EH (cell line): ENCODE measurements at places on chromosomes 13 and 19.
A peak's percentile ranks its signal among the peaks of the same experiment; 100 is the strongest.

DNA sequence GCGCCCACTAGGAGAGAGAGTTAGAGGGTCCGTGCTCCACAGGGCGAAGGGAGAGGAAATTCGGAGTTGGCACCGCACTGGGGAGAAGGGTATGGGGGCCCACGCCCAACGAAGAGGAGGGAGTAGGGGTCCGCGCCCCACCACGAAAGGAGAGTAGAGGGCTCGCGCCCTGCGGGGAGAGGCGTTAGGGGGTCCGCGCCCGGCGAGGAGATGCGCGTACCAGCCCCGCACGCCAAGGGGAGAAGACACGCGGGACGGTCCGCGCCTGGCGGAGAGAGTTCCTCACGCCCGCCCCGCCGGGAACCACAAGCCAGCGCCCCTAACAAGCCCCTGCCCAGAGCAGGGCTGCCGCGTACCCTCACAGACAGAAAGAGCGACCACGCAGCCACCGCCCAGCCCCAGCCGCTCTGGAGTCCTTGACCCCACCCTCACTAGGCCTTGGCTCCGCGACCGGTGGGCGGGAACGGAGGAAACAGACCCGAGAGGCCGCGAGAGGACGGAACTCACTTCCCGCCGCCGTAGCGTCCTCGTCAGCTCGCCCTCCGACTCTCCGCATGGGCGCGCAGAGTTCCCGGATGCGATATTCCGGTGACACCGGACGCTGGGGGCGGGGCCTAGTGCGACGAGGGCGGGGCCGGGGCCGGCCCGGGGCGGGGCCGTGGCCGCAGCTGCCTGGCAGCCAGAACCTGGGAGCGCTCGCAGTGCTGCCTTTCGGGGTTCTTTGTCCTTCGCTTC, 20.0 kb upstream of the ZSCAN18 start:
- DNase-seq, result no peak

DNA sequence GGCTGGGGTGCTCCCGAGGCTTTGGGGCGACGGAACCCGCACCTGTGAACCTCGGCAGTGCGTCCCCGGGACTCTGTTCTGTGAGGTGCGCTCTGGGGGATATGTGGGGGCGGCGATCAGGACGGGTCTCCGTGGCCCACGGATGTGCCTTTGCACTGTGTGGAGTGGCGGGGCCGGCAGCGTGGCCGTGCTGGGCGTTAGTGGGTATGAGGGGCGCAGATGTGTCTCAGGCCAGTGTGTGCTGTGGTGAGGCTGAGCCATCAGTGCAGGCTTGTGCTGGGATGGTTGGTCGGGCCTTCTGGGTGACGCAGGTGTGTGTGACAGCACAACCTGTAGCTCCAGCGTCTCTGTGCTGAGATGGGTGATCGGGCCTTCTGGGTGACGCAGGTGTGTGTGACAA, 16.9 kb downstream of the ZNF331 start:
- no peak for DNase-seq

DNA sequence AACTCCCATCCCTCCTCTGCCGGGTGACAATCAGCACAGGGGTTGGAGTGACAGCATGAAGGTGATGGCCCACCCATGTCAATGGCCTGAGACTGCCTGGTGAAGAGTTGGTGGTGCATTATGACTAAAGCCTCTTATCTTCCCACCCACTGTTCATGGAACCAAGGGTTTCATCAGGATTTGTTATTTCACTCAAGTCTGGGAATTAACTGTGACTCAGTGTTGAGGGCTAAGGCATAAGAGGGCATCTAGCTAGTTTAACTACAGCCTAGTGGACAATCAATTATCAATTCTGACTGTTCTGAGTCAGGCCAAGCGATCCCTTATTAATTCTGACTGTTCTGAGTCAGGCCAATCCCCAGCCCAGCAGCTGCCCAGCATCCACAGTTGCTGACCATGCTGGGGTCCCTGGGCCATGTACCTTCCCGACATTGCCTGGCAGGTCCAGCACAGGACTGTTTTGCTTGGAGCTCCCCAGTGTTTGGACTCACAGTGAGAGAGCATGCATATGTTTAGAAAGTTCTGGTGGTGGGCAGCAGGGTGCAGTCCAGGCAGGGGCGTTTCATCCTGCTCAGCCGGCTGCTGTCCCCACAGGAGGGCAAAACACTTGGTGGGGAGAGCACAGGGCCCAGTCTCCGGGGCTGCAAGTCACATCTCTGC, 65.5 kb downstream of the RASL11A start:
- DNase-seq, result peak; percentile 17

GRCh38 chr19:33618884-33619283, 2.9 kb upstream of the CHST8 start:
- DNase-seq, result no peak

GRCh38 chr19:11092181-11092538, 2.9 kb downstream of the LDLR start:
- DNase-seq, result peak; percentile 61

- DNase-seq, result peak; percentile 82
Measured at GRCh38 chr13:36706755-36707154, 32.9 kb downstream of the SERTM1 start.

DNA sequence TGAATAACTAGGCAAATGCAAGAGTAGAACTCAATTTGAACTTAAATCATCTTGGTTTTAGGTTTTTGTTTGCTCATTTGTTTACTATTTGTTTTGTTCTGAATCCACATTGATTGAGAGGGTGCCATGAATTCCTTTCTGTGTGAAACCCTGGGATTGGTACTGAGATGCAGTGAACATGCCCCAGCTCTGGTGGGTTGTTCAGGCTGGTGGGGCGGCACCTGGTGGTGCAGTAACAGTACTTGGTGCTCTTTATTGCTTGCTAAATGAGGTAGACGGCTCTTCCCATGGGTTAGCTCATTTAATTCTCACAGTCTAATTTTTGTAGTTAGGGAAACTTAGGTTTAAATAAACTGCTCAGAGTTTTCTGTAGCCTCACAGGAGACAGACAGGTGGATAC, 48.4 kb downstream of the WASF3 start:
- no peak for DNase-seq

DNA sequence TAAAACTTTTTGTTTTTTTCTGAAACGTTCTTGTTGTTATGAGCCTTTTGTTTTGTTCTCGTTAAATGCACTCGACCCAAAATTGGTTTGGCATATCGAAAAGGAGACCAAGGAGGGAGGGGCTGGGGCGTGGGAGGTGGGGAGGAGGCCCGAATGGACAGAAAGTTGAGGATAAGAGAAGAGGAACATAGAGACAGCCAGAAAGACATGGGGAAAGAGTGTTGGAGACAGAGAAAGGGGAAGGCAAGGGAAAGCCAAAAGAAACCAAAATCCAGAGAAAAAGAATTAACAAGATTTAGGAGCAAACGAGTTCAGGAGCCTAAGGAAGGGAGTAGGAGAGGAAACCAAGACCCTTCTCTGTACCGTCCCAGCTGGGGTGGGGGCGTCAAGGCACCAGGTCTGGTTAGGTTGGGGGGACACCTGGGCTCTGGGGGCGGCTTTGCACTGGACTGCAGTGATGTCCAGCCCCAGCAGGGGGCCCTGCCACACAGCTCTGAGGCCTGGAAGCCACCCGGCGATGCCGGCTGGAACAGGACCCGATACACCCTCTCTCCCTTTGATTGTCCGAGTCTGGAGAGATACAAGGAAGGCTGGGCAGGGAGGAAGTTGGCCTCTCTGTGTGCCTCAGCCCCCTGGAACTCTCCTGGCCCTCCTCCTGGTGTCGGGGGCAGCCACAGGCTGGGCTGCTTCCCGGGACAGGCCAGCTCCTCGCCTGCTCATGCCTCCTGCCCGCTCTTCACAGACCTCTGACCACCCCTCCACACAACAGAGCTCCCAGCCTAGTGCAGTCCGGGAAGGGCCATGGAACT, 11.6 kb upstream of the ASF1B start:
- DNase-seq, result peak; percentile 74

GRCh38 chr19:52646571-52647217, 8.5 kb upstream of the ZNF83 start:
- peak; percentile 7 for DNase-seq
